ENCODE measurements at places on chromosomes 7 and 10.

DNA sequence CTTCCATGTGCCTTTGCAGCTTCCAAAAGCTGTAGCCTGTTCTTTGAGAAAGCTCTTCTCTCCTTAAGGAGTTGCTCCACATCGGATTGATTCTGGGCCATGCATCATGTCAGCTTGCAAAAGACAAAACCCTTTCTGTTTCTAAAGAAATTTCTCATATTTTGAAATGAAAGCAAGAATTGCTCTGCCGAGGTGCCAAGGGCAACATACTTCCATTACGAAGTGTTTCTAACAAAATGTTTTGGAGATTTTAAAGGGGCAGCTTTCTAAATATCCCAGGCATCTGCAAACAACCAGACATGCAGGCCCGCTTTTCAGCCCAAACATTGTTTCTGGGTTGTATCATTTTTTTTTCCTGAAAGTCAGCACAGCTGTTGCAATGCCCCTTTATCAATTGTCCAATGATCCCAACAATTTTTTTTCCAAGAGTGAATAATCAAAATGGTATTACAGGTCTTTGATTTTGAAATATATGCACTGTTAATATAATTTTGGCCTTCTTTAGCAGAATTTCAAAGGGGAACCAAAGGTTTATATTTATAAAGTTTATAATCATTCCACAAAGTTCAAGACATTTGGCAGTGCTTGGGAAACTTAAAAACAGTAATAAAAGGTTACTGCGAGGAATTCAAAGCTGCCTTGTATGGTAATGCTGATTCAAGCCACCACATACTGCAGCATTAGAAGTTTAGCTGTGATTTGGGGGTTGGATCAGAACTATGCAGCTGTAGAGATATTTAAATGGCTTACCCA, 61.0 kb downstream of the TES start:
- DNase-seq, result no peak

DNA sequence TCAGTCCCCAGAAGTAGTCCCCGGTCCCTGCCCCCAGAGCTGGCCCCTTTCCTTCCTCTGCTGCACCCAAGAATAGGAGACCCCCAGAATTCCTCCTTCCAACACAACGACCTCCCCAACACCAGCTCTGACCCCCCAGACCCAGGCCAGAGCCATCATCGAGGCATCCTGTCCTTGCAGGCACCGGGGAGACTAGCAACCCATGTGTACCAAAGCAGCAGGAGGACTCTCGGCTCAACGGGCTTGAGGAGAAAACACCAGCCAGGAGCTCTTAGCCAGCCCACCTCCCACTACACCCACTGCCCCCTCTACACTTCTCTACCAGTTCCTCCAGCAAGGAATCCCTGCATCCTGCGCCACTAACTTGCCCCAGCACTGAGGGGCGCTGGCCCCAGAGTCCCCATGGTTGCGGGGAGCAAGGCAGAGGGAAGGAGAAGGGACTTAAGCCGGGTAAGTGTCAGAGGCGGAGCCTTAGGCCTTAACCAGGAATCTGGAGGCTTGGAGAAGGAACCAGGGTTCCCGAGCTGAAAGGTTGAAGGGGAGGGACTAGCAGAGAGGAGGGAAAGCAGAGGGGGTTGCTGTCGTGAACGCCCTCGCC, 3.9 kb downstream of the GRID1 start:
- DNase-seq, result no peak

DNA sequence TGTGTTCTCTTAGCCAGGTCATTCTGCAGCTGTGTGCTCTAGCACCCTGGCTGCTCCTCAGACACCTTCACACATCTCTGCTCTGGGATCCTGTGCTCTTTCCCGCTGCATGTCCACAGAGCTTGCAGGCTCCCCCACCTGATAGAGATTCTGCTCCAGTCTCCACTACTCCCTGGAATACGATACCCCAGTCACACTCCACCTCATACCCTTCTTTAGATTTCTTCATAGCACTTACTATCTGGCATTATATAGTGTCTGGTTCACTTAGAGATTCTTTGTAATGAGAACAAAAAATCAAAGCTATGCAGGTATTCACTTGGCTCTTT, 88.0 kb downstream of the CELF2 start:
- DNase-seq, result no peak

DNA sequence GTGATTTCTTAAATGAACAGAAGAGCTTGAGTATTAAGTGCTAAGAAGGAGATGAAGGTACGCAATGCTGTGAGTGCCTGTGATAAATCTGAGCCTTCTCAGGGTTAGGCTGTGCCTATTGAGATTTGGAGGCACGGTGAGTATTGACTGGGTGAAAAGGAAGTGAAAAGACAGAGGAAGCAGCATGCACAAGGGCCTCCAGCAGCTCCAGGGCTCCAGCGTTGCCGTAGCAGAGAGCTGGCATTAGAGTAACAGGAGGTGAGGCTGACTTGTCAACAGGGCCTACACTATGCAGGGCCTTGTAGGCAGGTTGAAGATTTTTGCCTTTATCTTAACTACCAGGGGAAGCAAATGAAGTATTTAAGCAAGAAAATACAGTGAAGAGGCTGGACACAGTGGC, 54.1 kb upstream of the PDCD4 start:
- no peak for DNase-seq

GRCh38 chr10:78251016-78251385, 217.3 kb downstream of the RPS24 start:
- no peak for DNase-seq

DNA sequence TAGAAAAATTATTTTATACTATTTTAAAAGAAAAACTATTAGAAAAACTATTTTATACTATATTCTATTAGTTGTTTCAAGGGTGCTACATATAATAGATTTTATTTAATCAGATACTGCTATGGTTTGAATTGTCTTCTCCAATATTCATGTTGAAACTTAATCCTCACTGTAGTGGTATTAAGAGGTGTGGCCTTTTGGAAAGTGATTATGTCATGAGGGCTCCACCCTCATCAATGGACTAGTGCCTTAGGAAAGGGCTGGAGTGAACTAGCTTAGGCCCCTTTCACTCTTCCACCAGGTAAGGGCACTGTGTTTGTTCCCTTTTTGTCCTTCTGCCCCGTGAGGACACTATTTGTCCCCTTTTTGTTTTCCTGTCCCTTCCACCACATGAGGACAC, 111.6 kb downstream of the ATE1 start:
- no peak for DNase-seq

DNA sequence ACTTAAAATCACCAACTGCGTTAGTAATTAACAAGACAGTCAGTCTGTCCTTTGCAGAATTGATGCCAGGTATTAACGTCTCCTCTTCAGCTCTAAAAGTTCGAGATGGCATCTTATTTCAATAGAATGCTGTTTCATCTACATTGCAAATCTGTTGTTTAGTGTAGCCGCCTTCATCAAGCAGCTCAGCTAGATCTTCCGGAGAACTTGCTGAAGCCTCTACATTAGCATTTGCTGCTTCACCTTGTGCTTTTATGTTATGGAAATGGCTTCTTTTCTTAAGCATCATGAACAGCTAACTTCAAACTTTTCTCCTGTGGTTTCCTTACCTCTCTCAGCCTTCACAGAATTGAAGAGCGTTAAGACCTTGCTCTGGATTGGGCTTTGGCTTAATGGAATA, 95.5 kb upstream of the FAM20C start:
- no peak for DNase-seq

DNA sequence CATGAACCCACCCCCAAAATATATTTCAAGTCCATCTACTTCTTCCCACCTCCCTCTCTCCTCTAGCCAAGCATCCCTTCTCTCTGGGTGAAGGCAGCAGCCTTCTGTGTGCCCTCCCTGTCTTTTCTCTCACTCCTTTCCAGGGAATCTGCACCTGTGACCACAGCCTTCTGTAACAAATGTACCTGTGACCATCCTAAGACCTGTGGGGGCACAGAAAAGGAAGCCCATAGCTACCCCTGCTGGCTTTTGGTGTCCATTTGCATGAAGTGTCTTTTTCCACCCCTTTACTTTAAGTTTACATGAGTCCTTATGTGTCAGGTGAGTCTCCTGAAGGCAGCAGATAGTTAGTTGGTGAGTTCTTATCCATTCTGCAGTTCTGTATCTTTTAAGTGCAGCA, 2.0 kb upstream of the TBXAS1 start:
- DNase-seq, result peak; percentile 44

DNA sequence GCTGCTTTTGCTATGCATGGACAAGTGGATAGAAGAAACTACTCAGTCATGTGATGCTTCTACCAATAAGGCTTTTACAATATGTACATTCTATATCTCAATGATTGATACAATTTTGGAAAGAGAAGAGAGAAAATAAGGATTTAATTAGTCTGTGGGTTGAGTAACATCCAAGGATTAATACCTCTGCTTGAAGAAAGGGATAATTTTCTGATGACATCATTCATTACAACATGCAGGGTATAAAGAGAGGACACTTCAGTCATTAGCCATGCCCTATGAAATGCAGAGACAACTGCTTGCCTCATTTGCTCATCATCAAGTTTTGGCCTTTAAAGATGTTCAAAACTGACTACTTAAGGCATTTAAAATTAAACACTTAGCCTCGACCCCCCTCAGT, 237.3 kb downstream of the AHR start:
- no peak for DNase-seq

GRCh38 chr7:116165717-116166116, 44.6 kb upstream of the TES start:
- no peak for DNase-seq

GRCh38 chr10:98296524-98296923, 28.5 kb upstream of the LOXL4 start:
- no peak for DNase-seq

GRCh38 chr7:43876241-43876640, 6.9 kb upstream of the MRPS24 start:
- DNase-seq, result no peak

- DNase-seq, result peak; percentile 31
These were observed 47.6 kb downstream of the STEAP1B start for GRCh38 chr7:22452142-22452959.

- no peak for DNase-seq
These were observed 20.9 kb downstream of the RAMP3 start for GRCh38 chr7:45178241-45179225.

- no peak for DNase-seq
These were observed 20.9 kb upstream of the MGMT start for GRCh38 chr10:129446183-129446581.

- no peak for DNase-seq
These were observed 214.7 kb upstream of the SLC26A5 start for GRCh38 chr7:103660455-103661371.

GRCh38 chr7:89770161-89770560, 384.1 kb upstream of the STEAP1 start:
- DNase-seq, result no peak

GRCh38 chr7:155752756-155753445, 59.4 kb downstream of the SHH start:
- DNase-seq, result no peak
